Fibroblast of skin of scalp (primary cell): ENCODE measurements at places on chromosomes 3 and 15.

- no peak for DNase-seq
Observed at GRCh38 chr3:42805141-42805821, 991 bp upstream of the HIGD1A start.

DNA sequence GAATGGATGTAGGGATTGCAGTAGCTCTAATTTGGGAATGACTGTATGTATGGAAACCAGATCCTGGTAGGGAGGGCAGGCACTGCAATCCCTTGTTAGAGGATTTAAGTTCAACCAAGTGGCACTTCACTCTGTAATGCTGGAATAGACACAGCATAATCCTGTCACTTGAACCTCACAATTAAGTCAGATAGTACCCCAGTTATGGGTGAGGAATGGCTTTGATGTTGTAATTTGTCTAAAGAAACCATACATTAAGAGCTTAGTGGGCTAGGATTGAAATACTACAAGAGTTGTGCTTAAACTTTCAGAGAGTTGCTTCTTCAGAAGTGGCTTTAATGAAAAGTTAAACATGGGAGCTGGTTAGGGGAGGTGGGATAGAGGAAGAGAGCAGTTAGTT, 9.3 kb downstream of the RAB7A start:
- DNase-seq = no peak

- DNase-seq = peak; percentile 80
Observed at GRCh38 chr3:120093911-120094775, at the start of gene GSK3B. Gene GSK3B (minus strand): TSS chr3:120094447. CDS start chr3:120093434, 1,013 bp downstream.

GRCh38 chr15:49040151-49040550, 6.1 kb downstream of the SECISBP2L start:
- DNase-seq = no peak

DNA sequence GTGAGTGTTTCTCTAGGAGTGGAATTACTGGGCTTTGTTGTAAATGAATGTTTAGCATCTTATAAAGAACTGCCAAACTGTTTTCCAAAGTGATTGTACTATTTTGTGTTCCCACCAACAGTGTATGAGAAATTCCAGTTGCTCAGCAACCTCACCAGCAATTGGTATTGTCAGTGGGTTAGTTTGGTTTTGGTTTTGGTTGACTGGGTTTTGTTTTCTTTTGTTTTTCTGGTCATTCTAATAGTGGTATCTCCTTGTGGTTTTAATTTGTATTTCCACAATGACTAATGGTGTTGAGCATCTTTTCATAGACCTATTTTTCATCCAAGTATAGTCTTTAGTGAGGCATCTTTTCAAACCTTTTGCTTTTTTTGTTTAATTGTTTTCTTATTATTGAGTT, 27.1 kb downstream of the FILIP1L start:
- peak; percentile 84 for DNase-seq

DNA sequence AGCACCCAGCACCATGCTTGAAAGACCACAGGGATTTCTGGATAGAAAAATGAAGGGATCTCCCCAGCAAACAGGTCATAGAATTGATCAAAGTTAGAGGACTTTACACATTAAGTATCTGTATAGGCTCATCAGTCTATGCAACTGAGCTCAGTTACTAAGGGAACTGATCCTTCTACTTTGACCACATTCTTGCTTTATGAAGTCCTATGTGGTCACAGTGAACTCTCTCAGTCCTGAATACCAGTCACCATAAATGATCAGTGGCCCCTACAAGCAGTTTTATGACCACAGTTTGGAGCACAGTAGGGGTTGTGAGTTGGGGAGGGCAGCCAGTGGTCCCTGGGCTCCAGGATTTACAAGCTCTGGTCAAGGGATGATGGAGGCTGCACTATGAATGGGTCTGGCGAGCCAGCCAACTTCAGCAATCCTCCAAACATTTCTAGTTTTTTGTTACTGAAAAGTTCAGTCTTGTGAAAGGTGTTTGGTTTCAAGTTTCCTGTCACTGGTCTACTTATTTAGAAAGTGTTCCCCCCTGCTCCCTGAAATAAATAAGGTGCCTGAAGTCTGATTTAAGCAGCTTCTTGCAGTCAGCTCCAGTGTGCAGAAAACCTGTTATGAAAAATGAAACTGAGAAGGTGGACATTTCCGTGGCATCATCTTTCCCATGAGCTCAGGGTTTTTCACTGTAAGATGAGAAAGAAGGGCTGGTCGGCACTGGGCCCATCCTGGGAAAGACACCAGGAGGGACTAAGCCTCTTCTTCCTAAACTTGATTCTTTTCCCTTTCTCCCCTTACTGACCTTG, 75.5 kb downstream of the DAPK2 start:
- DNase-seq = no peak

DNA sequence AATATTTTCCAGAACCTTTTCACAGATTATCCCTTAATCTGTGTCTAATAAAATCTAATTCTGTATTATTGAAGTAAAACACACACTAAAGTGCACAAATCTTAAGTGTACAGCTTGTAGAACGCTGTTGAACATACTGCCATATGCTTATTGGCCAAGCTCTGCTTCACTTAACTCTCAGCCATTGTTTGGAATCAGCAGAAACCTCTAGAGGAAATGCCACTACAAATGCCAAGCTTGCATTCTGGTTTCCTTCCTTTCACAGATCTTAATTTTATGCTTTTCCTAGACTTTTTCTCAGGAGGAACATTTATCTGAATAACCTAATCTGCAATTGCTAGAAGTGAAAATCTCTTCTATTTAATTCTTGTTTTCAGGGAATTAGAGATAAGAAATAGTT, 10.1 kb downstream of the MNS1 start:
- no peak for DNase-seq

DNA sequence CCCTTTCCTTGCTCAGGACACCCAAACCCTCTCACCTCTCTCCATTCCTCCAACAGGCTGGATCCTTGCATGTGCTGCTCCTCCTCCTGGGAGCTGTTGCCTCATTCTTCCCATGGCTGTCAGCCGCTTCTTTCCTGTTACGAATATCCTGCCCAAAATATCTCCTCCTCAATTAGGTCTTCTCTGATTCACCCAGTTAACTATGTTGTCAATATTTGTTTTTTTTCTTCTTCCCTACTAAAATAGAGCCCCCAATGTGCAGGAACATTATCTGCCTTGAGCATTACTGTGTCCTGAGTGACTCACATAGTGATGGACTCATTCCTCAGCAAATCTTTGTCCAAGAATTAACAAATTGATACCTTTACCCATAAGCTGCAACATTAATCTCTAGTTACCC, 357.2 kb downstream of the CLSTN2 start:
- peak; percentile 72 for DNase-seq

- DNase-seq = no peak
Observed at GRCh38 chr15:39670687-39671086, 89.8 kb downstream of the THBS1 start.

DNA sequence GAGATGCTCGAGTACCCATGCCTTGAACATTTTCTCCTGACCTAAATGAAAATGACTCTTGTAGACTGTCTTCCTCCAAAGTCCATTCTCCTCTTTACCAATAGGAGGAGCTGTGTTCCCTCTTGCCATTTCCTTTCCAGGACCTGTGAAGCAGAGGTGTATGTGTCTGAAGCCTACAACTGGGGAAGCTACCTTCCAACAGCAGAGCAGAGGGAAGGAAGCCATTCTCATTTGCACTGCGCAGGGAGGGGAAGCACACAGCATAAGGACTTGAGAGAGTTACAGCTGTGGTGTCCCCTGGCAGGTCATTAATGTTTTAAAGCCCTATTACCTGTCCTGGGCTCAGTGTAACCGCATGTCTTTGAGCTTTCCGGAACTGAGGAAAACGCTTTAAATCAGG, 38.7 kb downstream of the HSPBAP1 start:
- DNase-seq = peak; percentile 31

GRCh38 chr3:106206613-106207012, 337.8 kb upstream of the CBLB start:
- no peak for DNase-seq

GRCh38 chr3:146464005-146464595, 5.3 kb downstream of the PLSCR2 start:
- DNase-seq = peak; percentile 41

DNA sequence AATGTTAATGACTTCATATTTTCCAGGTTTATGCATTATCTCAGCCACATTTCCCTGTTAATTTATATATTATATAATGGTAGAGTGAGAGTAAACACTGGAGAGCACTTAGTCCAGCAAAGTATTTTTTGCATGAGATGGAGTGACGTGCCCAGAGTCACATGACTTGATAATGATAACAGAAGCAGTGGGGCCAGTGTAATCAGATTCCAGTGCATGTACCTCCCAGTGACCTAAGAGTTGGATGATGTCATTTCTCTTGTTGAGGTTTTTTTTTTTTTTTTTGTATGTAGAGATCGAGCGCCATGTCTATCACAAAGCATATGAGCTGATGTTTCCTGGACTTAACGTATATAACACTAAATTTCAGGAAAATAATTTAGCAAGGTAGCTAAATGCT, 375.3 kb downstream of the CNTN6 start:
- DNase-seq = no peak

- no peak for DNase-seq
Observed at GRCh38 chr15:62578960-62579359, 413.9 kb upstream of the C2CD4B start.

- peak; percentile 99 for DNase-seq
Observed at GRCh38 chr3:16060358-16060852, 114.1 kb upstream of the GALNT15 start.

- no peak for DNase-seq
Observed at GRCh38 chr15:80837006-80837405, 57.8 kb downstream of the CEMIP start.

DNA sequence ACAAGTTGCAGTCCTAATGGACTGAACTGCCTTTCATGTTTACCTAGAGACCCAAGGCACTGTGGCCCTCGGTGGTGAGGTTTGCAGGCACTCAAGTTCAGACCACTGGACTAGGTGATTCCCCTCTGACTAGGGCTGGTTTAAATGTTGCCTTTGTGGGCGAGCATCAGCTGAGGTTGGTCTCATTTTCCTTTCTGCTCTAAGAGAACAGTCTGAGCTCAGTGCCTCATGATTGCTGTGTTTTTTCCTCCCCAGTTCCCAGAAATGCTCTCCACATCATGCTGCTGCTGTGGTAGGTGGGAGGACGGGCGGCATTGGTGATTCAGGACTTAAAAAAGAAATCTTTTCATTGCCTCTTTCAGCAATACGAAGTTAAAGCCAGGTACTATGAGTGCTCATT, 237.2 kb downstream of the MBNL1 start:
- no peak for DNase-seq

GRCh38 chr3:141782386-141782932, 19.3 kb downstream of the GRK7 start:
- no peak for DNase-seq

- DNase-seq = no peak
Observed at GRCh38 chr3:30527720-30528119, 78.7 kb upstream of the TGFBR2 start.

GRCh38 chr15:80931721-80932512, 57.7 kb downstream of the MESD start:
- no peak for DNase-seq
